ENCODE measurements at places on chromosomes 16 and 17.

- DNase-seq = no peak
Observed at GRCh38 chr16:73154063-73154870, 106.3 kb upstream of the ZFHX3 start.

- DNase-seq = no peak
Observed at GRCh38 chr16:50393858-50394802, 25.3 kb upstream of the BRD7 start.

- DNase-seq = no peak
Observed at GRCh38 chr16:70768203-70768580, 32.8 kb downstream of the VAC14 start.

DNA sequence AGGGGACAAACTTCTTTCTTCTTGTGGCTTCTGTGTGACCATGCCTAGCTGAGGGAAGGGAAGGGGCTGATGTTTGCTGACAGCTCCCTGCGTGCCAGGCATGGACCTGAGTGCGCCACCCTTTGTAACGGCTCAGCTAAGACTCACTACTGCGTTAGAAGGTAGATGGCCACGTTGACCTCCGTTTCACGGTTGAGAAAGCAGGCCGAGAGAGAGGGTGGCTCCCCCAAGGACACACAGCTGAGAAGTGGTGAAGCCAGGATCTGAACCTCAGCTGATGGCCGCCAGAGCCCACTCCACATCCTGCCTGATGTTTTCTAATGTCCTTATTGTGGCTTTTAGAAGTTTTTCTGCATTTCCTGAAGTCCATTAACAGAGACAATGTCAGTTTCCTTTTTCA, 45.1 kb downstream of the RGS9 start:
- DNase-seq = no peak

GRCh38 chr17:17303010-17303846, at the start of gene NT5M:
TSS of gene NT5M (plus strand) at chr17:17303373. CDS start at chr17:17303551, 178 bp downstream.
- peak; percentile 54 for DNase-seq

Data from CD4-positive, alpha-beta T cell treated with Interleukin-2 at 100 ng/mL for 4 hours (primary cell).